EL (cell line): ENCODE measurements at places on chromosomes 13 and 19.

GRCh38 chr13:61696676-61697075 is 281.0 kb upstream of the PCDH20 start:
- DNase-seq: no peak

DNA sequence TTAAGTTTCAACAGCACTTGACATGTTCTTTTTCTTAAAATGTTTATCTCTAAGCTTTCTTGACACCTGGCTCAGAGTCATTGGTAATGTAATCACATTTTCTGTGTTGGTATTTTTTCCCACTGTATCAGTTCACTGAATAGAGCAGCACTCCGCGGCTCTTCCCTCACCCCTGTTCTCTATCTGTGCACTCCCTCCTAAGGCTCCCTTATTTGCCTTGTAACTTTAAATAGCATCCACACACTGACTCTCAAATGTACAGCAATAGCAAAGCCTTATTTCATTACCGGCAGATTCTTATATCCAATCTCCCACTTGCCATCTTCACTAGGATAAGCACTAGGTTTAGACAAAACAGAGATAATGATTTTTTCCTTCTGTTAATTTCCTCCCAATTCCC is 935.5 kb upstream of the SLC10A2 start:
- DNase-seq: no peak

DNA sequence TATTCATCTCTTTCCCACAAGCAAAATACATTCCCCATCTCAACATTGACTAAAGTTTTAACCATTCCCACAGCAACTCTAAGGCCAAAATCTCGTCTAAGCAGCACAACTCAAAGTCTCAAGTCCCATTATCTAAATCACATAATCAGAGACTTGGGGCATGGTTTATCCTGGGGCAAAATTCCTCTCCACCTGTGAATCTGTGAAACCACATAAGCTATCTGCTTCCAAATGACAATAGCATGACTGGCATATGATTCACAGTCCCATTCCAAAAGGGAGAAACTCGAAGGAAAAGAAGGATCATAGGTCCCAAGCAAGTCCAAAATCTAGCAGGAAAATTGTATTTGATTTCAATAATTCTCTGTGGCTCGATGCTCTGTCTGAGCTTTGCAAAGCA is 73.0 kb downstream of the ANKRD10 start:
- DNase-seq: peak; percentile 72

DNA sequence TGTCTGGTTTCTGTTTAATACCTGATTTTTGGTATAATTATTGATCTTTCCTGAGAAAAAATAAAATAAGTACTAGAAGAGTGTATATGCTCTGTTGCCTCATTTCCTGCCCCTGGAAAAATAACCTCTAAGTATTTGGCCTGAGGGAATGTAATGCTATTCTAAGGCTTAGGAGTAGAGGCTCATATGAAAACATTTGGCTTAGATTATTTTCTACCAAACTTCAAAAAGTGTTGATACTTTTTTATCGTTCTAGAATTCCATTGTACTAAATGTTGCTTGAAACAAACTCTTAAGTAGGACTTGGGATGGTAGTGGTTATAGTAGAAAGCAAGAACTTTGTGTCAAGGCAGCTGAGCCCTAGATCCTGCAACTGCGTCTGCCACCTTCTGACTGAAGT is 57.8 kb downstream of the COG3 start:
- peak; percentile 56 for DNase-seq

GRCh38 chr13:27600711-27601110 is 19.6 kb downstream of the LNX2 start:
- no peak for DNase-seq

- peak; percentile 75 for DNase-seq
Observed at GRCh38 chr13:51502153-51502651, 49.4 kb upstream of the INTS6 start.

DNA sequence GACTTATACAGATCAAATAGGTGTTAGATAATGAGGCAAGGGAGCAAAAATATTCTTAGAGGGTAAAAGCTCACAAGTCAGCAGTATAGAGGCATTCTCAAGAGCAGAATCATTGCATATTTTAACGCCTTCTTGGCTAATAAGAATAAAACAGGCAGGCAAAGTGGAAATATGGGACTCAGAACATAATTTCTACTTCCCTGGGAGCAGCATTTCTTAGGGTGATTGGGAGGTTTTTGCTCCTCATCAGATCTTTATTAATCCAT is 39.6 kb downstream of the LHFPL6 start:
- no peak for DNase-seq

GRCh38 chr19:46133101-46133627 is 8.7 kb upstream of the IGFL3 start:
- peak; percentile 88 for DNase-seq

DNA sequence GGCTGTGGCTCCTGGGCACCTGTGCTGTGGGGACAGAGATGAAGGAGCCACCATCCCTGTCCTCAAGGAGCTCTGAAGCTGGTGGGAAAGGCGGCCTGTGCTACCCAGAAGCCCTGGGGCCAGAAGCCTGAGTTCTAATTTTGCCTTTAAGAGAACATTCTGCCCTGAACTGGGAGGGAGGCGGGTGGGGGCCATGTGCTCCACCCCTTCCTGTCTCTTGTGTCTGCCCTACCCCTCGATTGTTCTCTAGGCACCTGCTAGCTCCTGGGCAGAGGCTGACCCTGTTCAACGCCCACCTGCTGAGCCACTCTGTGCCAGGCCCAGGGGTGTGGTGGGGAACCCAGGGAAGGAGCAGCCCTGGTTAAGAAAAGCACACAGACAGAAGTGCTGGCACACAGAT is 5.9 kb downstream of the TRAPPC6A start:
- no peak for DNase-seq

GRCh38 chr19:35143231-35143715 is at the start of gene FXYD7:
FXYD7 (plus strand) TSS chr19:35143255; CDS start chr19:35143334, 79 bp downstream.
- DNase-seq: no peak

GRCh38 chr13:63700350-63700749 is 2284.7 kb upstream of the PCDH20 start:
- peak; percentile 5 for DNase-seq

DNA sequence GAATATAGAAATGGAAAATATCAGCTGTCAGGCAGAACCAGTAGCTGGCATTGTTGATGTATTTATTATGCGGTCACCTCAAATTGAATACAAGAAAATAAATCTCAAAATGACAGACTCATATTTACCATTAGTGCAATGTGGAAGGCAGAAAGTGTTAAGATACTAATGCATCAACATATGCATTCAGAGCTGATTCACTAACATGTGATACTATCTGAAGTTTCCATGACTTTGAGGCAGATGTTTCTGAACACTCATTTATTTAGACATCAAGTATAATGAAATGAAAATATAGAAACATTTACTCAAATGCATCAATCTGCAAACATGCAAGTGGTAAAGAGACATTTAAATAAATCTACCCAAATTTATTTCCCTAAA is 474.2 kb upstream of the SLC10A2 start:
- no peak for DNase-seq

- peak; percentile 33 for DNase-seq
Observed at GRCh38 chr19:18339723-18340122, 675 bp upstream of the PGPEP1 start.

- no peak for DNase-seq
Observed at GRCh38 chr19:46073268-46073922, 32.6 kb upstream of the IGFL4 start.

DNA sequence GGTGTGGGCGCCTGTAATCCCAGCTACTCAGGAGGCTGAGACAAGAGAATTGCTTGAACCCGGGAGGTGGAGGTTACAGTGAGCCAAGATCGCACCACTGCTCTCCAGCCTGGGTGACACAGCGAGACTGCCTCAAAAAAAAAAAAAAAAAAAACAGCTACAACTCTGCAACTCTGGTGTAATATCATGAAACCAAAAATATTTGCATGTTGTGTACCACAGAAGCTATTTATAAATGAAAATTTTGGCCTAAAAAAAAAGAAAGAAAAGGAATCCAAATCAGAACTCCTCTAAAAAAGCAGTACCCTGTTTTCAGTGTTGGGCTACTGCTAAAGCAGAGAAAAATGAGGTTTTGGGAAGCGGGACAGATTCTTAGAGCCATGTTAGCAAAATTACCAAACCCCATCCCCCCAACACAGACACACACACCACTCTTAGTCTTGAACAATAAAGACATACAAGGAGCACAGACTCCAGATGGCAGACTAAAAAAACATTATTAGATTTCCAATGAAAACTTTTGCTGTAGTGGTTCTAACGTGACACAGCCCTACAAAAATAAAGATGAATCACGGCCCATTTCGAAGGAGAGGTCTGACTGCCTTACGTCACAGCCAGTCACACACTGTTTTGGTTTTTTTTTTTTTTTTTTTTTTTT is 51.5 kb downstream of the INSR start:
- DNase-seq: peak; percentile 74

GRCh38 chr13:92806215-92806614 is 420.4 kb upstream of the GPC6 start:
- DNase-seq: peak; percentile 43

GRCh38 chr19:15187026-15188007 is 13.5 kb downstream of the NOTCH3 start:
- DNase-seq: no peak

GRCh38 chr19:41995959-41996797 is 2.1 kb upstream of the ATP1A3 start:
- DNase-seq: no peak

GRCh38 chr19:46016426-46017094 is 6.3 kb downstream of the PGLYRP1 start:
- peak; percentile 75 for DNase-seq

DNA sequence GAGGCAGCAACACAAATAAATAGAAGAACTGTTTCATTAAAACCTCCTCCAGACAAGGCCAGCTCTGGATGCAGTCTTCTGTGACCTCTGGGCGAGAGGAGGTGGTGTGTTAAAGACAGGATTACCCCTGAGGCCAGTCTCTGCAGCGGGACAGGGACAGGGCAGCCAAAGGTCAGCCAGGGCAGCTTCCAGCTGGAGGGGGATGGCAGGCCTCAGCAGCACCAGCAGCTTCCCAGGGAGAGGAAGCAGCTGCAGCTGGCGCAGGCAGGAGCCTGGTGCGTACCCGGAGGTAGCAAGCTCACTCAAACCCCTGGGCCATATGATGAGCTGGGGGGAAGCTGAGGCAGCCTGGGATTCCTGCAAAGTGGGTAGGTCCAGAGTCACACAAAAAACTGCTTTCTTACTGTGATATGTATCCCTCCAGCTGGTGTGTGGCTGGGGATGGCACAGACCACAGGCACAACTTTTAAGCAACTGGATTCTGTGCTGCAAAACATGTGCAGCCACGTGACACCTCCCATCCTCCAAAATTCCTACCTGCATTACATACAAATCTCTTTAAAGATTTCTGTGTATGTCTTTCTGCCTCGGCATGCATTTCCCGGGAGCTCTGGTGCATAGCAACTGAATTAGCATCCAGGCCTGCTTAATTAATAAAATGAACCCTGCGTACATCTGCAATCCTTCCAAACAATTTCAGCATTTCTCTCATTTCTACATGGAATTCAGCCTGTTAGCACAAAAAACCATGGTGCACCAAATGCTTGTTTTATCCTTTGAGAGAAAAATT is 238.3 kb upstream of the MAB21L1 start:
- DNase-seq: peak; percentile 43

GRCh38 chr13:99642841-99643240 is 141.6 kb downstream of the TM9SF2 start:
- DNase-seq: no peak

DNA sequence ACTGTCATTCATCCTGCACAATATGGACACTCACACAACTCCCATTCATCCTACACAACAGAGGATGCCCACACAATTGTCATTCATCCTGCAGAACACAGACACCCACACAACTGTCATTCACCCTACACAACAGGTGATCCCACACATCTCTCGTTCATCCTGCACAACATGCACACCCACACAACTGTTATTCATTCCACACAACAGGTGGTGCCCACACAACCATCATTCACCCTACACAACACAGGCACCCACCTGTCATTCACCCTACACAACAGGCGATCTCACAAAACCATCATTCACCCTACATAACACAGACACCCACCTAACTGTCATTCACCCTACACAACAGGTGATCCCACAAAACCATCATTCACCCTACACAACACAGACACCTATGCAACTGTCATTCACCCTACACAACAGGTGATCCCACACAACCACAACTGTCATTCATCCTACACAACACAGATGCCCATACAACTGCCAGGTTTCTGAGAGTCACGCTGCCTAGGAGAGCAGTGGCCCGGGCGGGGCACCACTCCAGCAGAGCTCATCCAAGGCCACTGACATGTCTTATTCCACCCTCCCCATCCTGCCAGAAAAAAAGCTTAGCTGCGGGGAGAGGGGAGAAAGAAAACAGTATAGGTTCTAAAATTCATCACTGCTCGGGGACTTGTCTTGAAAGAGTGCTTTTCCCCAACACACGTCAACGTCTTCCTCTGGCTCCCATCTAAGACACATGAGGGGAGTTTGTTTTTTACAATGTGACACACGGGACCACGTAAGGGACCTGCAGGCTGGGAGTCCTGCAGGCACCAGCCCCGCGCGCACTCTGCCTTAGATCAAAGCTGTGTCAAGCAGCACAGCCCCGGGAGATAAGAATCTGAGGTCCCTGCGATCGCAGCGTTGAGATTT is 44.0 kb downstream of the KLF2 start:
- DNase-seq: no peak
